GM12878 (cell line): ENCODE measurements at places on chromosomes 6 and 20. TPM values are rescaled to one million over a fixed set of nuclear protein-coding genes. Genes with fewer than 3 reads are reported as not detected.

DNA sequence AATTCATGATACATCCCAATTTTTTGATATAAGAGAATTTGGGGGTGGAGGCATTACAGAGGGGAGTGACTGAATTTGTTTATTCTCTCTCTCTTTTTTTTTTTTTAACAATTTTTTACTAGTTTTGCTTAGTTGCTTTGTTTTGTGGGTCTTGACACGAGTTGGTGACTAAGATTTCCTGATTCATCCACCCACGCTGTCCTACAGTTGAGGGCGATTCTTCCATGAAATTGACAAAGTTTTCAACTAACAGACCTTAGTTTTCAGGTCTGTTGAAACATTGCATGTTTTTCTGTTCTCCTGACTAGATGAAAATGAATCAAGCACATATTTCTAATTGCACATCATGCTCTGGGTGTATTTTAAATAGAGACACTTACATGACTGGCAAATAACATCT lies 613.8 kb downstream of the TFAP2B start:
- H3K27ac ChIP-seq, result no peak overlapping the region
- H3K4me3 ChIP-seq, result no peak overlapping the region
- H3K4me1 ChIP-seq, result no peaks in the 10 kb centered on the region
- DNase-seq, result no peak
- H3K36me3 ChIP-seq, result no peaks in the 10 kb centered on the region

DNA sequence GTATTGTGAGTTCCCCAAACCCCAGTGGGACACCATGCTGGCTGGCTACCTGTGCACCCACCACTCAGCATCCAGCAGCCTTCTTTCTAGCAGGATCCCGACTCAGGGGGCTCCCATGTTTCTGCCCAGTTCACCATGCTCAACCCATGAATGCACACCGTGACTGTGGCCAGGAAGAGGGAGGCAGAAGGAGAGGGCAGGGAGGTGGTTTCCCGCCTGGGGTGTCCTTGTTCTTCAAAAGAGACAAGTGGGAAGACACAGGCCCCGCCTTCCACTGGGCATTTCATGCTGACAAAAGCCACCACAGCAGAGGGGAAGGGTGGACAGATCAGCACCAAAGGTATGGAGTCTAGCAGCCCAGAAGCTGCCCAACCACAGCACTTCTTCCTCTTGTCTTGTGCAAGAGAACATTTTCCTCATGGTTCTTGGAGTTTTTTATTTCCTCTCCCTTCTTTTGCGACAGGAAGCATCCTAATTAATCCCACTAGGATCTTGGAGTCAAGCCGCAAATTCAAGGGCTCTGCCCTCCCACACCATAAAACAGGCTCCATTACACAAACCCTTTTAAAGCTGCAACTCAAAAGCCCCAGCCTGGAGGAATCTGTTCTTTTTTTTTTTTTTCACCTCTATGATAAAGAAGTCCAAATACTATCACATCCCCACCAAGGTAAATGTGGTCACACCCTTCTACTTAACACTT lies 13.5 kb upstream of the ANKRD60 start:
- no peaks in the 10 kb centered on the region; the same call in 1 of the 2 replicates for H3K4me1 ChIP-seq
- H3K27ac ChIP-seq, result no peak overlapping the region
- no peak for DNase-seq

IP6K3 gene
- polyA plus RNA-seq, result 0.09 and 0.29 TPM in 2 replicates

DNA sequence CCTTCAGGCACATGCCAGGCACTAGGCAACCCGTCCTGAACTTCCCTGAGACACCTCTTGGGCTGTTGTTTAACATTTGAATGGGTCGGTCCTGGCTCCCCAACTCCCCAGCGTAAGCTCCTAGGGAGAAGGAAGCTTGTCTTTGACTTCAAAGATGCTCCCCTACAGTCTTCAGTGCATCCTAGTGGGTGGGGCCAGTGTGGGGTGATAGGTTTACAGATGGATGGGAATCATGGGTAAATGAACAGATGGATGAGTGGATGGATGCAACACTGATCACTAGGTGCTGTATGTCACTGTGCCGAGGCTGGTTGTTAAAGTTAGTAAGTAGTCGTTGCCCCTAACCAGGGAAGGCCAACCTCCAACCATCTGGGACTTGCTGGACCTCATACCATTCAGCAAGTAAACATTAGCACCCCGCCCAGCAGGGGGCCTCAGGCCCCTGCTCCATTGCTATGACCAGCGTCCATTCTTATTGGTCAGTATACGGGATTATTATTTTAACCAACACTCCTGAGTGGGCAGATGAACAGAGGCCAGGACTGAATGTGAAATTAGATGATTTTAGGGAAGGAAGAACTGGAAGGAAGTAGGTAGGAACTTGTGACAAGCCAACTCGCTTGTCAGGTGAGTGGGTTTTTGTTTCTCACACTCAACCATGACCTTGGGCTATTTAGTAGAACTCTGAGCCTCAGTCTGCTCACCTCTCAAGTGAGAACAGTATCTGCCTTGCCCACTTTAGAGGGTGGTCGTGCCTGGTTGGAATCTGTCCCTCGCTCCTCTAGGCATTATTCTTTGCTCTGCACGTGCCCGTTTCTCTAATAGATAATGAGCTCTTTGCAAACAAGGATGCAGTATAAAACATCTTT lies 82.9 kb upstream of the FOXP4 start:
- peaks cover 3% of the 10 kb centered on the region; the same call in 1 of the 2 replicates for H3K27me3 ChIP-seq
- no peaks in the 10 kb centered on the region for H3K36me3 ChIP-seq

DNA sequence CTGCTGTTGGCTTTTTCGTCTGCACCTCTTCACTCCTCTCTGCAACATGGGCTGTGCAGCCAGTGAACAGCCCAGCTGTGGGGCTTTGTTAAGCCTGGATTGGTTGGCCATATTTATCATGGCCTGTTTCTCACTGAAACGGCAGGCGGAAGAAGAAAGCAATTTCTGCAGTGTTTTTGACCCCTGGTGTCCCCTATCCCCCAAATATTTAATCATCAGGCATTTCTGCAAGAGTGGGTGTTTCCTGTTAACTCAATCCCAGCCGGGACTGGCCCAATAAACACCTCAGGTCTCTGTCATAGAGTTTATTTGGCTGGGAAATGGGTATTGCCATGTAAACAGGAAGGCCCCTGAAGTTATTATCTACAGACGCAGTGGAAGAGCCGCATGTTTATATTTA lies 174.8 kb upstream of the SUPT3H start:
- H3K4me1 ChIP-seq, result no peaks in the 10 kb centered on the region
- DNase-seq, result no peak
- H3K4me3 ChIP-seq, result no peak overlapping the region
- H3K27me3 ChIP-seq, result peaks cover 2% of the 10 kb centered on the region; the same call in 1 of the 2 replicates

DDAH2 gene
- polyA plus RNA-seq, result 4.3 and 7.2 TPM in 2 replicates

DNA sequence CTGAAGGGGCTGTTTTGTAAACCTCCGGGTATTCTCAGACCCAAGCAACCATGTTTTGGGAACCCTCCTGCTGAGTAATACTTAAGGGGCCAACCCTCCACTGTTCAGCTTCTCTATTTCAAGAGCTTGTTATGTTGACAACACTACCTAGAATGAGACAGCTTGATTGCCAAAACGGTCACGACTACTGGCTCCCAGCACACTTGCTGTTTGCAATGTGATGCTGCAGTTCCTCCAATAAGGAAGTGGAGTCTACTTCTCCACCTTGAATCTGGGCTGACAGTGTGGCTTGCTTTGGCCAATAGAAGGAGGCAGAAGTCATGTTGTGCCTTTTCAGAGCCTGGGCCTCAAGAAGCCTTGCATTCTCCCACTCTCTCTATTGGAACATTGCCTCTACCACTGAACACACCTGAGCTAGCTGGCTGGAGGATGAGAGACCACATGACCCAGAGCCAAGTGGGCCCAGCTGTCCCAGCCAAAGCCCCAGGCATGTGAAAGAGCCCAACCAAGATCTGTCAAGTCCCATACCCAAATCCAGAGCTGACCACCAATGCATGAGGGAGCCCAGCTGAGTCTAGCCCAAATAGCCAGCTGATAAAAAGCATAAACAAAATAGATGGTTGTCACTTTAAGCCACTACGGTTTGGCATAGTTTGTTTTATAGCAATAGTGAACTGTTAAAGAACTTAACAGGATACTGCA lies 108.0 kb downstream of the PRND start:
- H3K36me3 ChIP-seq, result no peaks in the 10 kb centered on the region
- H3K27ac ChIP-seq, result no peak overlapping the region
- no peaks in the 10 kb centered on the region for H3K27me3 ChIP-seq
- no peak overlapping the region for H3K4me3 ChIP-seq

DNA sequence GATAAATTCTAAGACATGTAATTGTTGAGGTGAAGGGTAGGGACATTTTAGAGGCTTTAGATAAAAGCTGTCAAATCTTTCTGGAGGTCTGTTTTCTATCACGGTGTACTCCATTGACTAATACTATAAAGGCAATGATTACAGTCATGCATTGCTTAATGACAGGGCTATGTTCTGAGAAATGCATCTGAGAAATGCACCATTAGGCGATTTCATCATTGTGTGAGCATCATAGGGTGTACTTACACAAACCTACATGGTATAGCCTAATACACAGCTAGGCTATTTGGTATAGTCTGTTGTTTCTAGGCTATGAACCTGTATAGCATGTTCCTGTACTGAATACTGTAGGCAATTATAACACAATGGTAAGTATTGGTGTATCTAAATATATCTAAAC lies 71.3 kb upstream of the FYN start:
- peaks cover 11% of the 10 kb centered on the region for H3K4me1 ChIP-seq
- no peak overlapping the region for H3K27ac ChIP-seq
- DNase-seq, result no peak

- 0 out of 2 replicates have a peak, but pooled peaks cover 6% of the 10 kb centered on the region for H3K4me1 ChIP-seq
- no peak for DNase-seq
- H3K27ac ChIP-seq, result no peak overlapping the region
- H3K27me3 ChIP-seq, result no peaks in the 10 kb centered on the region
These were observed 13.3 kb downstream of the MAFB start for GRCh38 chr20:40675599-40676221.

ME1 gene
- polyA plus RNA-seq, result 11.8 and 12.1 TPM in 2 replicates

DNA sequence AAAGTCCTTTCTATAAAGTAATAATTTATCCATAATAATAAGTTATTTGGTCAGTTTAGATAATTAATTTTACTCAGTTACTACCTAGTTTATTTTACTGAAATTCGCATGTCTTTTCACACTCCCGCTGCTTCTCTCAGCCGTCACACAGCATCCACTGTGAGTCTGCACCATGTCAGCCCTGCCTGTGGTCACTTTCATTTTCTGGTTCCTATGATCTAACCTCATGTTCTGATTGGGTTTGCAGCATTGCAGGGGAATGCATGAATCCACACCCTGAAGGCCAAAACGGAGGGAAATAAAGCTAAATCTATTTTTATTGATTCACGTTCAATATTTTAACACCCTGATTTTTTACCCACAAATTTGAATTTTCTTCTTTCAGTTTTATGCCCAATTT lies 47.4 kb downstream of the PDE10A start:
- H3K36me3 ChIP-seq, result no peaks in the 10 kb centered on the region
- H3K4me3 ChIP-seq, result no peak overlapping the region
- H3K27ac ChIP-seq, result no peak overlapping the region
- peak; percentile 8 for DNase-seq

- no peak overlapping the region for H3K27ac ChIP-seq
- no peaks in the 10 kb centered on the region for H3K36me3 ChIP-seq
- no peak overlapping the region for H3K4me3 ChIP-seq
- H3K4me1 ChIP-seq, result peaks cover 18% of the 10 kb centered on the region
- no peaks in the 10 kb centered on the region for H3K27me3 ChIP-seq
These were observed 157.5 kb downstream of the CEBPB start for GRCh38 chr20:50348096-50348495.
